ENCODE measurements at places on chromosomes 1 and 21.
A peak's percentile ranks its signal among the peaks of the same experiment; 100 is the strongest.

GRCh38 chr1:34617321-34618118 is 137.3 kb upstream of the GJB5 start:
- no peak for DNase-seq

- no peak for DNase-seq
Observed at GRCh38 chr1:43402089-43402865, 12.6 kb downstream of the SZT2 start.

- DNase-seq, result no peak
Observed at GRCh38 chr21:29712818-29713217, 227.0 kb downstream of the GRIK1 start.

GRCh38 chr21:22258821-22259220 is 1260.6 kb downstream of the NCAM2 start:
- DNase-seq, result no peak

DNA sequence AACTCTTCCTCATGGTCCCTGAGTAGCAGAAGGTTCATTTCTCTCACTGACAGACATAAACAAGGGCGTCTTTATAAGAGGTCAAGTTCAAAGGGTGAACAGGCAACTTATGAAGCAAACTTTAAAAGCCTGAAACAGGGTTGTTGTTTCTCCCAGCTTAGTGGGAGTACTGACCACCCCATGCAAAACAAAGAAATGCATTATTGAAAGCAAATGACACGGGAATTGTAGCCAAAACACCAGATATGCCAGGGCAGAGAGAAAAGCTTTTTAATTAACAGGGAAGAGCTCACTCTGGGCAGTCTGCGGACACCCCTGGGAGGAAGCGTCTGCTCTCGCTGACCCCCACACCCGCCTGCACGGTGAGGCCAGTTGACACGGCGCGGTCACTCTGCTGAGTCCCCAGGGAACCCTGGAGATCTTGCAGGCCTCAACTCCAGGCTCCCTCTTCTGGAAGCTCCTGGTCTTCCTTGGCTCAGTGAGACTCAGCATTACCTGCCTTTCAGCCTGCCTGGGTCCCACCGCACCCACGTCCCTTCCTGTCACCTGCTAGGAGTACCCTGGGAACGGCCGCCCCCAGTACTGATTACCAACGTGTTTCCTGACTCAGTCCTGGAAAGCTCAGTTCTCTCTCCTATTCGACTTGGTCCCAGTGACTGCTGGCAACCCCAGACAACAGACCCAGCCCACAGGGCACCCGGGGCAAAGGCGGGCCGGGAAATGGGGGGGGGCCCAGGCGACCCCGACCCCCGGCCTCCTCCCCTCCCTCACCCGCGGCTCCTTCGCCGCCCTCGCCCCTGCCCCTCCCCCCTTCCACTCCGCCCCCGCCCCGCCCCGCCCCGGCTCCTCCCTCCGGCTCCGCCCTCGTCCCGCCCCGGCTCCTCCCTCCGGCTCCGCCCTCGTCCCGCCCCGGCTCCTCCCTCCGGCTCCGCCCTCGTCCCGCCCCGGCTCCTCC is 972 bp downstream of the CFAP410 start:
- peak; percentile 17 for DNase-seq

DNA sequence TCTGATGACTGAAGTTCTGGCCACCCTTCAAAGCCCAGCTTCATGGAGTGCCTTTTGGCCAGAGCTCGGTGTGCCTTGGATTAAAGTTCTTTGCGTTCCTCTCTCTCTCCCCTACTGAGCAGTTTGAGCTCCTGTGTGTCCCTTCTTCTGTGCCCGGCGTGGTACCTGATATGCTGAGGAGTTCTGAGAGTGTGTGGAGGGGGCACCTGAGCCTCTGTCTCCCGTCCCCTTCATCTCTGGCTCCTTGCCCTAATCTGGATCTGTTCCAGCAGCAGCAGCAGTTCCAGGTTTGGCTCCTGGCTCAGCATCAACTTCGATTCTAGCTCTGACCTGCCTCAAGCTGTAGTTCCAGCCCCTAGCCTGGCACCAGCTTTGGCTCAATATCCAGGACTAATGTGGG is 25.1 kb upstream of the MYCL start:
- DNase-seq, result no peak

DNA sequence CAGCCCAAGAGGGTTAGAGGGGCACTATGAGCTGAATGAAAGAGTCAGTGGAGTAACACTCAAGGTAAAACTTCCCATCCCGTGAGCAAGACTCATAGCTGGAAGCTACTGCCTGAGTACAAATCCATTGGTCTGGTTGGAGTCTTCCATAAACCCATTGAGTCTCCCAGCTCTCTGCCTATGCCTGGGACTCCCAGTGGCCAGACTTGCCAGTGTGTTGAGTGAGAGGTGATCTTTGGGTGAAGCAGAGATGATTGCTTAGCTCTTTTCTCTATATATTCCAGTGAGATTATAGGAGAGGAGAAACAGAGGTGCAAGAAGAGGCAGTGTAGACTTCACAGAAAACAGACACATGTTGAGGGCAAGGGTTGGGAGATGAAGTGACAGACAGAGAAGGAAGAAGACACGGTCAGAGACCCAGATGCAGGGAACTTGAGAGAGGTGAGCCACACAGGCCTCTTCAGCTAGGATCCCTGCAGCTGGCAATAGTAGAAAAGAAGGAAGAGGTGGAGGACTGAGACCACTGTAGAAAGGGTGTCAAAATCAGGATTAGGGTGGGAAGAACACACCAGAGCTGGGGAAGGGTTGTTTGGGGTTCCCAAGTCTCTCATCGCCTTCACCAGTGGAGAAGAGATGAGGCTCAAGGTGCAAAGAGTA is 3.7 kb downstream of the FOXD2 start:
- no peak for DNase-seq

DNA sequence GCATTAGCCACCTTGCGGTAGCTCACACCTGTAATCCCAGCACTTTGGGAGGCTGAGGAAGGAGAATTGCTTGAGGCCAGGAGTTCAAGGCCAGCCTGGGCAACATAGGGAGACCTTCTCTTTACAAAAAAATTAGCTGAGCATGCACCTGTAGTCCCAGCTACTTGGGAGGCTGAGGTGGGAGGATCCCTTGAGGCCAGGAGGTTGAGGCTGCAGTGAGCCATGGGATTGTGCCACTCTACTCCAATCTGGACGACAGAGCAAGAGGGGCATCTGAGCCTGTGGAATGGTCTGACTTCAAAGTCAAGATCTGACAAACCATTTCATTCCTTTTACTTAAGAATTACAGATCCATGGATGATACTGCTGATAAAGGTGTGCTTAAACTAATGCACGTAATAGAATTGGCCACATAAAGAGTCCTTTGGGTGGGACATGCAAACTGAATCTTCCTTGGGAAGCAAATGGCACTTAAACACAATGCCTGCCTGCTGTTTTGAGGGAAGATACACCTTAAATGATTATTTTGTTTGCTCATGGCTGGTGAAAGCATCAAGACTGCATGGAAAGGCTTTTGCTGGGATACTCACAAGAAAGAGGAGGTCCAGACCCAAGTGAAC is 2.5 kb upstream of the TMEM201 start:
- DNase-seq, result no peak

- no peak for DNase-seq
Observed at GRCh38 chr1:89035080-89035479, 12.4 kb upstream of the GBP3 start.

DNA sequence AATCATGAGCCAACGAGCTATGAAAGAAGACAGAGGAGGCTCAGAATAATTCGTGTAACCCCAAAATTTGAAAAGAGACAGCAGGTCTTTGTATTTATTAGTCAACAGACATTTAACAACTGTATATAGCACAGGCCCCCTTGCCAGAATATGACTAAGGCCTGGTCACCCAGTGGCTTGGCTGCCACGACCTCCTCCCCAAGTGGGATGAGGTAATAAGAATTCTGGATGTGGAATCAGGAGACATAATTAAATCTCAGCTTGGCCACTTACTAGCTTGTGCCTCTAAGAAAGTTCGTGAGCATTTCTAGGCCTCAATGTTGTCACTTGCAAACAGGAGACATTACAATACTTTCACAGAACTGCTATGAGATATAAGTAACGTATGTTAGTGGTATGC is 134.2 kb upstream of the TNFSF4 start:
- DNase-seq, result no peak

DNA sequence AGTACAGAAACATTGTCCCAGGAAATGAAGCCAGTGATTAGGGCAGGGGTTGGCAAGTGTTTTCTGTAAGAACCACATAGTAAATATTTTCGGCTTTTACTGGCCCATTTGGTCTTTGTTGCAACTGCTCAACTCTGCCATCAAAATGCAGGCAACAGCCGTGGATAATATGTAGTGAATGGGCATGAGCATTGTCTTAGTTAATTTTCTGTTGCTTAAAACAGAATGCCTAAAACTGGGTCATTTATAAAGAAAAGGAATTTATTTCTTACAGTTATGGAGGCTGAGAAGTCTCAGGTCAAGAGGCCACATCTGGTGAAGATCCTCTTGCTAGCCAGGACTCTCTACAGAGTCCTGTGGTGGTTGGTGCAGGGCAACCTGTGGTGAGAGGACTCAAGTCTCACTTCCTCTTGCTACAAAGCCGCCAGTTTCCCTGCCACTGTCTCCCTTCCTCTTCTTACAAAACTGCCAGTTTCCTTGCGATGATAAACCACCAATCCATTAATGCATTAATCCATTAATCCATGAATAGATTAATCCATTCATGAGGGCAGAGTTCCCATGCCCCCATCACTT is 166.4 kb downstream of the PSMG1 start:
- no peak for DNase-seq

- DNase-seq, result no peak
Observed at GRCh38 chr1:239899747-239900146, 191.9 kb upstream of the FMN2 start.

- no peak for DNase-seq
Observed at GRCh38 chr1:171655746-171656116, 3.2 kb upstream of the MYOC start.

DNA sequence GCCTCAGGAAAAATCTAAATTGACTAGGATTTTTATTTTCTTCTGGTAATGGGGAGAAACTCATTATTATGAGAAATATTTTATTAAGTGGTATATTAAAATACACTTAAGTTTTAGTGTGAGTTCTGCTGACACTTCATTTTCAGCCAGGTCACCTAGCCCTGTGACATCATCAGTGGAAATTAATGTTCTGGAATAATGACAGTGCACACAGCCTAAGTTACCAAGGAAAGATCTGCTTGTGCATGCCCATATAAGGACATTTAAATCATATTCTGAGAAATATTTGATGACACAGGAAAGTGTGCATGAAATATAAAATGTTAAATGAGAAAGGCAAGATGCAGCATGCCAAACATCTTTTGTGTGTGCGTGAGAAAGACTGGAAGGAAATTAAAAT is 102.0 kb downstream of the KIF14 start:
- no peak for DNase-seq

DNA sequence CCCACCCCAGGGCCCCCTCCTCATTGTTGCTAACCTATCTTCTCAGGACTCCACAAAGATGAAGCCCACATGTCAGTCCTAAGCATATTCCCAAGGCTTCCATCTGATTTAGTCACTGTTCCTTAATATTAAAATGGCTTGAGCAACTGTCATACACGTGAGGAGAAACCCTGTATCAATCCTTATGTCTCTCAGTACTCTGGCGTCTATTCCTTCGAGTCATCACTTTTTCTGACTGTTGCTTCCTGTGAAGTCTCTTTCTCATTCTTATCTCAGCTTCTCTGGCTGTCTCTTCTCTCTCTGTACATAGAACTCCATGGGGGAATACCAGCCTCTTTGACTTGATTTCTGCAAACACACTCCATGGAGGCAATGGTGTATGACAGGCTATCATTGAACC is 98.4 kb downstream of the C4BPA start:
- no peak for DNase-seq

GRCh38 chr1:41222496-41222895 is 19.6 kb downstream of the SCMH1 start:
- no peak for DNase-seq

- DNase-seq, result no peak
Observed at GRCh38 chr1:62439652-62440371, 3.0 kb downstream of the USP1 start.

DNA sequence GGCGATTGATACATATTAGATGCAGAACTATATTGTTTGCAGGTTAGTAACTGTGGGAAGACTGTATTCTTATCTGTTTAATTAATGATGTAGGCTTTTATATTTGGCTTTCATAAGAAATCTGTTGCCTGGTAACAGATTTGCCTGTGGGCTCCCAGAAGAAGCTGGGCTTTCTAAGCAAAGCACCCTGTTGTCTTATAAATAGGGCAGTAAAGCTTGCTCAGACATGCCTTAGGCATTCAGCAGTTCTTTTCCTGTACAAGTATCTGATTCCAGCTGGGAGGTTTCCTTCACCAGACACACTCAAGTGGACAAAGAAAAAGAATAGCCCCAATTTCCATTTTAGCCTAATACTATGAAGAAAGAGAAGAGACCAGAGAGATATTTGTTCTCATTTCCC is 524.0 kb downstream of the LRRIQ3 start:
- DNase-seq, result no peak

- DNase-seq, result no peak
Observed at GRCh38 chr1:217273866-217274265, 357.0 kb downstream of the GPATCH2 start.
